Stimulated activated CD4-positive, alpha-beta T cell treated with anti-CD3 and anti-CD28 coated beads, Interleukin-4, amount 100 ng/mL, for 1 hour (primary cell): ENCODE measurements at places on chromosomes 1 and 21.
A peak's percentile ranks its signal among the peaks of the same experiment; 100 is the strongest.

GRCh38 chr21:18417141-18417790 is 13.7 kb upstream of the TMPRSS15 start:
- no peak for DNase-seq

DNA sequence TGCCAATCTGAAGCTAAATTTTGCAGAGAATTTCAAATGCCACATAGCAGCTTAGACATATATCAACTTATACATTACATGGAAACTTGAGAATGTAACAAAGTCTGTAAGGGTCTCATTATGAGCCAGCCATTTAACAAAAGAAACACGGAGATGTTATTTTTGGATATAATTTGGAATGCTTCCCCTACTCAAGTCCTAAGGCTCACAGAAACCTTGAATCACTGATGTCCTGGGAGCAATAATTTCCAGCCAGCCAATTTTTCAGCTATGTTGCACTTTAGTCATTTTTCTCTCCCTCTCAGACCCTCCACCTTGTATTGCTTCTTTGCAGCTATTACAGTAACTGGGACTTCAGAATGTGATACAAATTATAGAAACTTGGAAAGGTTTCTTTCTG is 56.9 kb downstream of the EIF2B3 start:
- no peak for DNase-seq

- DNase-seq, result no peak
Observed at GRCh38 chr1:77415579-77415978, 133.8 kb downstream of the AK5 start.

- DNase-seq, result no peak
Observed at GRCh38 chr1:74246315-74246714, 11.1 kb downstream of the TNNI3K start.

GRCh38 chr1:77063118-77063517 is 156.1 kb downstream of the PIGK start:
- DNase-seq, result no peak

DNA sequence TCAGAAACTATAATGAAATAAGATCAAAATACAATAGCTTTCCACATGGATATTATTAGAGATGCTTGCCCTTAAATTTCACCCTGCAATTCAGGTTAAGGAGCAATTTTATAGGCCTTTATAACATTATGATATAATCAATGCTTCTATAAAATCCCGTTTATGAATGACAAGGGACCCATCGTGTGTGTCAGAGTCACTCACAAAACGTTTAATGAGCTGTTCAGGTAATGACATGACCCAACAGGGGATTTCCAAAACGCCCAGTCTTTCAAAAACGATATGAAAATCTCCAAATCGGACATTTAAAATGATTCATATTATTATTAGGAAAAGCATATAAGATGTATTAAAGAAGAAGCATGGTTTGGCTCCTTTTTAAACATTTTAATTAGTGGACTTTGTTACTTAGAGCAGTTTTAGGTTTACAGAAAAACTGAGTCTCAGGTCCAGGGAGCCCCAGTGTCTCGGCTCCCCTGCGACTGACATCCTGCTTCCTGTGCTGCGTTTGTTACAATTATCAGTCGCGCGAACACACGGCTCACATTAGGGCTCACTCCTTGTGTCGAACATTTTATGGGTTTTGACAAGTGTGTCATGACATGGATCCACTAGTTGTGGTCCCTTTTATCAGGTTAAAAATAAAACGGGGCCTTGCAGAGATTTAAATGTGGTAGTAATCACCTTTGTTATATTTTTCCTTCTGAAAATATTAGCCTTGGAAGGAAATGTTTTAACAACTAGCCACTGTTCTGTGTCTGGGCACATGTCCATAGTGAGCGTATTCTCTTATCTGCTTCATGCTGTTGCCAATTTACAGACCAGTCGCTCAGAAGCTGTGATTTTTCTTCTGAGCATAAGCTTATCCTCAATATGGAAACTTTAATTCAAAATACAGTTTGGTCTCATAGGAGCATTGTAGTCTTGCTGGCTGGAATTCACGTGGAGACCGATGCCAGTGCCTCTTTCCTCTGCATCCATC is 52.0 kb upstream of the POFUT2 start:
- DNase-seq, result no peak

- DNase-seq, result no peak
Observed at GRCh38 chr1:92838519-92838918, 6.7 kb downstream of the RPL5 start.

GRCh38 chr1:44565259-44565750 is 109.0 kb downstream of the TMEM53 start:
- DNase-seq, result no peak

- DNase-seq, result no peak
Observed at GRCh38 chr1:84851839-84852238, 41.2 kb downstream of the LPAR3 start.

- no peak for DNase-seq
Observed at GRCh38 chr21:29321932-29322928, 23.5 kb downstream of the BACH1 start.

DNA sequence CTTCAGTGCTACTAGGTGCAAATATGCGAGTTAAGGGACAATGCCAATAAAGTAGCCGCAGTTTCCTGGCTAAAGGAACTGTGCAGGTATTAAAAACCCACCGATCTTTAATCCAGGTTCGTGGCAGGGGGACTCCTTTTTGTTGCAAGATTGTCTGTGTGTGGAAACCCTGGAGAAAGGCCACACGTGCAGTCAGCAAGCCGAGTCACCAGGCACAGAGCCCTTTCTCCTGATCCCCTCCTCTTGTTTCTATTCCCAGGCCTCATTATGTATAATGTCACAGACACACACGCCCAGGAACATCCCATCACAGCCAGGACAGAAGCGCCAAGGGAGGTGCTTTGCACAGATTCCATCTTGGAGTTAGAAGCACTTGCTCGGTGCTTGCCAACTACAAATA is 528.9 kb downstream of the KIF26B start:
- DNase-seq, result no peak

GRCh38 chr21:39564200-39564599 is 48.5 kb upstream of the B3GALT5 start:
- DNase-seq, result no peak

- DNase-seq, result no peak
Observed at GRCh38 chr1:16153096-16153998, 2.5 kb downstream of the EPHA2 start.

- no peak for DNase-seq
Observed at GRCh38 chr1:170290991-170291390, 145.2 kb downstream of the NTMT2 start.

DNA sequence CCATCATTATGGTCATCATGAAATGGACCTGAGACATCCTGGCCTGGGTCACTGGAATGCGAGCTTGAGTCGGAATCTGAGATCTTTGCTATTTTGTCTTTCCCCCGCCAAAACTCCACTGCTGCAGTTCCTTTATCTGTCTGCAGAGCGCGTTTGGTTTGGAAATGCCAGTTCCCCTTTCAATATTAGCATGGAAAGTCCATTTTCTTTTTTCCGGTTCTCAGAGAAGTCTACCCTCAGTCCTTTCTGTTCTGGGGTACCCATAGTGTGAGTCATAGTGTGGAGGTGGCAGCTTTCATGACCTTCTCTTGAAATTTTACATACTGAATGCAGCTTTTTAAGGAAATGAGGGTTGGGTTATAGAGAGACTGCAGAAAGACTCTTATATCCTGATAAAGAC is 14.6 kb downstream of the CACNA1E start:
- DNase-seq, result no peak

DNA sequence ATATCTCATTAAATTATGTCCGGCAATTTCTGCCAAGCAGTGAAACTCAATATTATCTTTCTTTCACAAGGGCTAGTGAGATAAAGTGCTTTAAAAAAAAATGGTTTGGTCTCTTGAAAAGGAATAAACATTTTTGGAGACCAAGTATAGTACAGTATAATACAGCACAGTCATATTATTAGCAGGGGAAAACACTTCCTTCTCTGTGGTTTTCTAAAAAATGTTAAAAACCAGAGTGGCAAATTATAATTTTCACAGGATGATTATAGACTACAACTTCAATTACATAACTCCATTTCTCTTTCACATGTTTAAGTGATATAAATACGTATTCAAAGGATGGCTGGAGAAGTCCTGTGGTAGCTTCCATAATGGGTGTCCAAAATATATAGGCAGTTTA is 170.3 kb upstream of the DMRTA2 start:
- no peak for DNase-seq

DNA sequence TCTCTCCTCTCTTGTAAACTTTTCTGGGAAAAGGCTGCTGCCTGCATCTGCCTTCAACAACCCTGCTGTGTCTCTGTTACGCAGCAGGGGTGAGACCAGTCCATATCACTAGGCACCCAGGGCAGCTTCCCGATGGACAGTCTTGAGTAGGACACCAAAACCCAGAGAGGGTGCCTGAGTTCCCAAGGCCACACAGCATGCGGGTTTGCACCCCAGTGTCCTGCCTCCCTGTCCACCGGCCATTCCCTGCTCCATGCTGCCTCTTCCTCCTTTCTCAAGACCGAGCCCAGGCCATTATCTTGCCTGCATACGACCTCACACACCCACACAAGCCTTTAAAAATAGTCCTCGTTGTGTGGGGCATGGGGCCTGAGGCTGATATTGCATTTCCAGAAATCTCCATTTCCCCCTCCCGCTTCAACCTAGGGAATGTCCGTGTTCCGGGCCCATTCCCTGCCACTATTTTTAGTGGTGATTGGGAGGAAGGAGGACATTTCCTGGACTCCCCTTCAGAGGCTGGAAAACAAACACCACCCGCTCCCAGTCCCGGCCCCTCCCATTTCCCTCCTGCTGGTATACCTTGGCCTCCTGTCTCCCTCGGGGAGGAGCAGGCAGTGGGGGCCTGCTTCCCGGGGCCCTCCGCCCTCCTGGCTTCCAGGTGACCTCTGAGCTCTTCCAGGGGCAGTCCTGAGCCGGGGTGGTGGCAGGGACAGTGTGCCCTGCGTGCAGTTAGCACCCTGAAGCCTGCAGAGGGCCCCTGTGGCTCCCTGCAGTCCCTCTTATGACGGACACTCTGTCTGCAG is 132.4 kb upstream of the TMEM51 start:
- DNase-seq, result no peak

DNA sequence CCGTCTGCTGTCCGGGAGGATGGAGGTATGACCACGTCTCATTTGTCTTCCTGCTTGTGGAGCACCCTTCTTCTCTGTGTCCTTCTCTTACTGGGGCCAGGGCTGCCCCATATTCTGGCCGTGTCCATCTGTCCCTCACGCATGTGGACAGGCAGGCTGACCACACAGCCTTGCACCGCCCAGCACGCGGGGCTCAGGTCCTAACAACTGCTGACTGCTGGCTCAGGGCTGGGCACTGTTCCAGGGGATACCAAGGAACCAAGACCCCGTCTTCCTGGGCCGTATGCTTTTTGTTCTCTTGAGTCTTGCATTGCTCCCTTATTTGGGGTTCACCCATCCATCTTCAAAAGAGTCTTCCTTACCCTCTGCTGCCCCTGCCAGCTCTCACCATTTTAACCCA is 17.5 kb upstream of the SPSB1 start:
- no peak for DNase-seq

GRCh38 chr21:28263974-28264373 is 728.7 kb downstream of the LTN1 start:
- DNase-seq, result no peak

DNA sequence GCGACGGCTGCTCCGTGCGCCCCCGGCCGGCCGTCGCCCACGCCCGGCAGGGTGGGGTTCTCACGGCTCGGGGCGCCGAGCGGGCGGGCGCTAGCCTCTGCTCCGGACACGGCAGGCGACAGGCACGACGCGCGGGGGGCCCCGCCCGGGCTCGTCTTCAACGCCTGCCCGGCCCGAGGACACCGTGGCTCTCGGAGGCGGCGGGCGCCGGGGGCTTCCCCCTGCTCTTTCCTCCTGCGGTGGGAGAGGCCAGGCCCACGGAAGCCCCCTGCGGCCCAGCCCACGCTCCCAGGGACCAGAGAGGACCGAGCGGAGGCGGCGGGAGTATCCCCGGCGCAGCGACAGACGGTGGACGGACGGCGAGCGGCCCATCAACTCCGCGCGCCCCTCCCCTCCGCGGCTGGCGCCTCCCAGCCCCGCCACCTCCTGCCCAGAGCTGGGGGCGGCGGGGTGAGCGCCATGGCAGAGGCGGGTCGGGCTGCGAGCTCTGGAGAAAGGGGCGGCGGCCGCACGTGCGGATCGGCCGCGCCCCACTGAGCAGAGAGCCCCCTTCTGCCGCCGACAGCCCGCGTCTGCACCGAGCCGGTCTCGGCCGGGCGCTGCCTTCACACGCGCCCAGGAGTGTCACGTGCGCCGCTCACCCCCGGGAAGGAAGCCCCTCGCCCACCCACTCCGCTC is at the start of the genes SHE and TDRD10:
SHE (minus strand) TSS at position 347 of the 678 bp plus-strand sequence. CDS start 386 bp downstream, outside the sequence.
TDRD10 (plus strand) TSS at position 154 of the 678 bp plus-strand sequence. CDS start 4,685 bp downstream, outside the sequence.
- DNase-seq, result peak; percentile 15

GRCh38 chr1:155077758-155078445 is 735 bp upstream of the EFNA3 start:
- no peak for DNase-seq

GRCh38 chr1:167294528-167294927 is 73.8 kb downstream of the POU2F1 start:
- no peak for DNase-seq

GRCh38 chr1:31708324-31708723 is 4.5 kb upstream of the COL16A1 start:
- DNase-seq, result no peak
